ENCODE measurements at places on chromosomes 16 and 17.

GRCh38 chr17:29149431-29150064, 30.6 kb downstream of the MYO18A start:
- peak; percentile 50 for DNase-seq

DNA sequence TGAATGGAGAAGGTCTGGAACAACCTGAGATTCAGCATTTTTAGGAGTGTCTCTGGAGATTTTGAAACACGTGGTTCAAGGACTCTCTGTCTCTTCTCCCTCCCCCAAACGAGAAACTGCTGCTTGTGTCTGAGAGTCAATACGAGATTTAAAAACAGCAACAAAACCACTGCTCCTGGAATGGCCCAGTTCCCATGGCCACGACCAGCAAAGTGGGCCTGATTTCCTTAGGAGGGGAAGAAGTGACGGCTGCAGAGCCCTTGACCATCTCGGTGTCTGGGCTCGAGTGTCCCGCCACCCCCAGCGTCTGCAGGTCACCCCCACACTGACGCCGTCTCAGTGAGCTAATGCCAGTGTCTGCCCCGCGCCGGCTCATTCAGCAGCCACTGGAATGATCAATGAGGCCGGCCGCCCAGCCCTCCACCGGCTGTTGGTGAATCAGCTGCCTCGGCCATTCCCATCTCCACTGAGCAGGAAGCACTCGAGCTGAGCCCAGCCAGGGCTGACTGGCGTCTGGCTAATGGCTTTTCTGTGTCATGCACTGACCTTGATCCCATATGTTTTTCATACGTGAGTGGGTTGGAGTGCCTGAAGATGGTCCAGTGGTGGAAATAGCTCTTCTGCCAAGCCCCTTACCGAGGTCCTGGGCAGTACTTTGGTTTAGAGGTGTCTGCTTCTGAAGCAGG, 151.8 kb downstream of the PITPNC1 start:
- peak; percentile 24 for DNase-seq

GRCh38 chr17:40551091-40551878, 14.0 kb downstream of the CCR7 start:
- peak; percentile 30 for DNase-seq

DNA sequence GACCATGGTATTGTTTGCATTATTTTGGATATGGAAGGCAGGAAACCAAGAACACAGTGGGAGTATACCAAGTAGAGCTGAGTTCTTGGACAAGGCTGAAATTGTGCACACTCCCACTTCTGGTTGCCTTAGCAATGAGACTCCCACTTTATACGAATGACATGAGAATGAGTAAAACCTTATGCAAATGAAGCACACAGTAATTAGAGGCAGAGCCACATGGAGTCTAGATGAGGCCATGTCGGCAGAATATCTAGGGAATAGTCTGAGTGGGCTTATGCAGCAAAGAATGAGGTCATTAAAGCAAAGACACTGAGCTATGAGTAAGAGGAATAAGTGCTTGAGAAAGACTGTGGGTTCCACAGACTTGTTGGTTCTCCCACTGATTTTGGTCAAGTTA, 178.7 kb downstream of the GRIN2A start:
- DNase-seq: no peak

GRCh38 chr17:39231091-39231561, 5.4 kb upstream of the STAC2 start:
- no peak for DNase-seq

DNA sequence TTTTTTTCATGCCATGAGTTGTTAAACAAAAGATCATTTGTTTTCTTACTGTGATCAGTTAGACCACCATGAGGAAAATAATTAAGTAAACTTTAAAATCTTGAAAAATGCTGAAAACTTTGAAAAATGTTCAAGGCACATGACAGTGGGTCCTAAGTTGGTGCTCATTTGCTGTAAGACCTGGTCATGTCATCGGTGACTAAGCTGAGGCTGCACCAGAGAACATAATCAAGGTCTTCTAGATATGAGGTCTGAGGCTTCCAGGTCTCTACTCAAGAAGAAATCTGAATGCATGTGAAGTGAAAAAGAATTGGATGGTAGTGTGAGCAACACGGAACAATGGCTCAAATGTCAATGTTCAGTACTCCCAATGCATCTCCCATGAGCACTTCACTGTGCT, 87.6 kb downstream of the CFDP1 start:
- no peak for DNase-seq

DNA sequence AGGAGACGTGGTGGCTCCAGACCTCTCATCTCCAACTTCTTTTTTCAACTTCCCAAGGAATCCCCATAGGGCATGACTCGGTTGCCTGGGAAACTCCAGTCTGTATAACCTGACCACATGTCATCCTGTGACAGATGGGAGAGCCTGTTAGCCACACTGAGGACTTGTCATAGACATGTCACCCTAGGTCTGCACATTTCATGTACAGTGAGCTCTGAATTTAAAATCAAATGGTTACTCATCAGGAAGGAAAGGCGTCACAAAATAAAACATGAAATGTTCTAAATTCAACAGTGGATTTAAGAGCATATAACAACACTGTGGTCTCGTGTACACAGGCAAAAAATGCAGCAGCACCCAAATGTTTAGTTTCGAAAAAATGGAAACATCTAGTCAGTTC, 22.2 kb upstream of the ADAMTS18 start:
- DNase-seq: no peak

- DNase-seq: no peak
Observed at GRCh38 chr17:63989622-63990345, 8.4 kb upstream of the PRR29 start.

DNA sequence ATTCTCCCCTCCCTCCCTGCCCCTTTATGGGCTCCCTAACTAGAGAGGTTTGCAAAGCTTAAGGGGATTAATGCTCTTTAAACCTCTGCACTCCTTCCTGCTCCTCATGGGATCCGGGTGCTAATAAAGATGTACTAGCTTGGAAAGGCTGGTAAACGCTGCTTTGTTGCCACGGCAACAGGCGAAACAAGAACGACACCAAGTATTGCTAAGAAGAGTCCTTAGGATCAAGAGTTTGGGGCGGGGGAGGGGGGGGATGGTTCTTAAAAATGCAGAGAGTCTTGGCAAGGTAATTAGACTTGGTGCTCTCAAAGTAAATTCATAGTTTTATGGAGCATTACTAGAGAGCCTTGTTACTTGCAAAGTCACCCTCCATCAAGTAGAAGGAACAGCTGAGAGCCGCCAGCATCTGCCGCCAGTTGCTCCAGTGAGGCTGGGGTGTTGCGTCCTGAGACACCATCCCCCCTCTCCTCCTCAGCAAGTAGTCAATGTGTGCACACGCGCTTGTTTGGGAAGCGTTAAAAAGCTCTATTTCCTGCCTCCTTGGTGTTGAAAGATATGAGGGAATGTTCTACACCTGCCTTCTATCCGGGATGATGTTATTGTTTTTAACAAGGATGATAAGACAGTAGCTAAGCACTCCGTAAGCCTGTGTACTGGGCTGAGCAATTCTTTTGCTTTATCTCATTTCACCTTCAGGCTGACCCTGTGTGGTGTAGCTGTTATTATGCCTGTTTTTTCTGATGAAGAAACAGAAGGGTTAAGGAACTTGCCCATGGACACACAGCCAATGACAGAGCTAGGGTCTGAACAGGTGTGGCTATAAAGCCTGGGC, 190.9 kb downstream of the CCDC182 start:
- DNase-seq: no peak

GRCh38 chr16:9868606-9869149, 313.6 kb downstream of the GRIN2A start:
- DNase-seq: no peak

GRCh38 chr17:9249245-9249953, 228.1 kb downstream of the NTN1 start:
- no peak for DNase-seq

DNA sequence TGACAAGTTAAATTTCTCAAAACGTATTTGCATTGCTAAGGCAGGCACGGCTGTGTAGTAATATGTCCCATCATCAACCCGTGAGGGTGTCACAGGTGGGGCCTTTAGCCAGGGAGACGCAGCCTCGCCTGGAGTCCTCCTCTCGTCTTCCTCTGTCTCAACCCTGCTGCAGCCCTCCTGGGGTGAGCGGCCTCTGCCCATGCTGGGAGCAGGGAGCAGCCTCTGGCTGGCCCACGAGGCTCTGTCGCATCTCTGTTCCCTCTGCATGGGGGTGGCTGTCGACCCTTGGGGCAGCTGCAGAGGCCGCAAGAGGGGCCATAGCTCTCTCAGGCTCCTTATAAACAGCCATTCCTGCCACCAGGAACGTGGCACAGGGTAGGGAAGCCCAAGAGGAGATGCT, 806 bp upstream of the SMIM5 start:
- no peak for DNase-seq

DNA sequence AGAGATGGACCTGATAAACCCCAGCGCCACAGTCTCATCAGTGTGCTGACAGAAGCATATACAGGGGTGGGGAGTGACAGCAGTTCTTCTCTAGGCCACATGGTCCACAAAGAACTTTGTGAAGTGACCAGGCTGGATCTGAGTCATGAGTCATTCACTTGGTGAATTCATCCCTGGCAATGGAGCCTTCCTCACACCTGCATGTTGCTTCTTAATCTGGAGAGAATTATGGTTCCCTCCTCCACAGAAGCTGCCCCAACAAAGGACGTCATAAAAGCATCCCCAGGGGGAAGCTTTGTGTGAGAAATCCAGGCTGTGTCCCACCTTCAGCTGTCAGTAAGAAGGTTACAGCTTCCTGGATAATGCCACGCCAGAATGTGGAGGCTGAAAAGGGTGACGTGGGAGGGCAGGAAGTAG, 215.6 kb upstream of the MAF start:
- no peak for DNase-seq

- DNase-seq: no peak
Observed at GRCh38 chr17:73292031-73292531, 19.7 kb downstream of the CDC42EP4 start.

DNA sequence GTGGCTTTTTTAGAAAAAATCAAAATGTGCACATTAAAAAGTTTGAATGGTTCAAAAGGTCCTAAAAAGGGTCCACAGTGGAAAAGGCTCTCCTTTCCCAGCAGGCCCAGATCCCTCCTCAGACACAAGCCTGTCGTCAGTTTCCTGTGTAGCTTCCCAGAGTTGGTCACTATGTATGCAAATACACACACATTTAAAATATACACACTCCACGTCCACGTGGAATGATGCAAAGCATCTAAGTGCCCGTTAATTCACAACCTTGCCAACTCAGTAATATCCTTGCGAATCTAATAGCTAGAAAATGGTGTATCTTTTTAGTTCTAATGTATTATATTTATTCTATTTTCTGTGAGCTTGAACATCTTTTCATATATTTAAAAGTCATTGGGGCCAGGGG, 17.7 kb downstream of the NLRC5 start:
- no peak for DNase-seq
